ENCODE measurements at places on chromosomes 6 and 20.

- no peak for DNase-seq
Measured at GRCh38 chr6:16514249-16514648, 247.0 kb downstream of the ATXN1 start.

DNA sequence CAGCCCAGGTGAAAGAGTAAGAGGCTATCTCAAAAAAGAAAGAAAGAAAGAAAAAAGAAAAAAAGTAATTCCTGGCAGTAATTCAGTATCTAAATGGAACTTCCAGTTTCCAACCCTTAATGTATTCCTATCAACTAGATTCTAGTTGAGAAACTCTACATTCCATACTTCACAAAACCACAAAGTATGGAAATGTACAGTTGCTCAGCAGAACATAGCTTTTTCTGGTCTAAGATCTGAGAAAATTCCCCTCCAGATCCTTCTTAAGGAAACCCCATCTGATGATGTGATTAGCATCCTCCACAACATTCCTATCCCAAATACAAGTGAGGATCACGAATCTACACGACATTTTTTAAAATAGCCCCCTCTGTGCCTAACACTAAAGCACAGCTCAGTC is 3.6 kb downstream of the ARMH2 start:
- no peak for DNase-seq

- DNase-seq = no peak
Measured at GRCh38 chr6:20444786-20445271, 43.1 kb downstream of the E2F3 start.

DNA sequence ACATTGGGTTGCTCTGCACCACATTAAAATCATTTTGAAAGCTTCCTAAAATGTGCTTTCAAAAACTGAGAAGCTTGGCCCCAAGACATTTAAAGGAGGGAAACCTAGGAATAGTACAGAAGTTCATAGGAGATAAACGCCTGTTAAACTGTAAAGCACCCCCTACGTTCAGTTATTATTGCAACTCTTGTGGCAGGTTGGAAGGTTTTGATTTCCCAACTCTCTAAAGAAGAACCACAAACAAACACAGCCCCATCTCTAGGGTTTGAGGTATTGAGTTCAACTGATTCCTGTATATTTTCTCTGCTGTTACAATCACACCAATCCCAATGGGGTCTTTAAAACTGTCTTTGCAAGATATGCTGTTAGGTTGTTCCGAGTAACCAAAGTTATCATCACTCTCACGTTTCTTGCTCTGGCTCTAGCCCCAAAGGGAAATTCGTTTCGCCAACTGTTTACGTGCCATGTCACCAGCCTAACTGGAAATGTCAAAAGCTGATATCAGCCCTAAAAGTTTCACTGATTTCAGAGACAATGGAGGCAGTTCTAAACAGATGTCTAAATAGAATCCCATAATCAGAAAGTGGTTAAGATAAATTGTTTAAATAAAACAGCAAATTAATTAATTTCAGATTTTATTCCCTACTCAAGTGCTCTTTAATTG is 12.1 kb downstream of the TFAP2A start:
- DNase-seq = no peak

- DNase-seq = no peak
Measured at GRCh38 chr6:14540810-14541540, 423.4 kb downstream of the CD83 start.

DNA sequence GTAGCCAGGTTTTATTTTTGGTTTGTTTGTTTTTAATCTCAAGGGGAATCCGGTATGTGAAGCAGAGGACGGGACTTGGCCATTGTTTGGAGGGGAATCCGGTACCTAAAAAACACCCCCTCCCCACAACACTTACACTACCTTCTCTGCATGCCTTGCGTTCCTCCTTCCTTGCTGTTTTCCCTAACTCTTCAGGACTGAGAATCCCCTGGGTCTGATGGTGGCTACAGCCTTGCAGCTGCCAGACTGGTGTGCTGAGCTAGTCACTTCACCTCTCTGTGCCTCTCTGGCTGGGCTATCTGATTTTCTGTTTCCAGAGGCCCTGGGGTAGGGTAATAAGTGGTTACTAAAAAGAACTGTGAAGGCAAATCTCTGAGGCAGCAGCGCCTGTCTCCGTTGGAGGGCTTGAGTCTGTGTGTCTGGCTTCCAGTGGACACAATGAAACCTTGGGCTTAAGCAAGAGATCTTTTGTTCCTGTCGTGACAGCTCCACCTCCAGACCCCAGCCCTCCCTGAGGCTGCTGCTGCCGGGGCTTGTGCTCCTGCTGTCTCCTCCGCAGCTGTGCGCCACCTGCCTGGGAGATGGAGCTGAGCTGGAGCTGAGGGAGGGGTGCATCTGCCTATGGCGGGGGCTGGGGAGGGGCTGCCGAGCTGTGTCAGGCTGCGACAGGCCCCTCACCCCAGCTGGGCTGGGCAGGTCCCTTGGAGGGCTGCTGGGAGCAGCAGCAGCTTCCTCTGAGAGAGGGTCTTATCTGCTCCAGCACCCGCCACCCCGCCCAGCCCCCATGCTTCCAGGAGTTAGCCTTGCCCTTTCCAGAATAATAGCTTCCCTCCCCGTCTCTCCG is 65.8 kb upstream of the CCDC167 start:
- DNase-seq = no peak

DNA sequence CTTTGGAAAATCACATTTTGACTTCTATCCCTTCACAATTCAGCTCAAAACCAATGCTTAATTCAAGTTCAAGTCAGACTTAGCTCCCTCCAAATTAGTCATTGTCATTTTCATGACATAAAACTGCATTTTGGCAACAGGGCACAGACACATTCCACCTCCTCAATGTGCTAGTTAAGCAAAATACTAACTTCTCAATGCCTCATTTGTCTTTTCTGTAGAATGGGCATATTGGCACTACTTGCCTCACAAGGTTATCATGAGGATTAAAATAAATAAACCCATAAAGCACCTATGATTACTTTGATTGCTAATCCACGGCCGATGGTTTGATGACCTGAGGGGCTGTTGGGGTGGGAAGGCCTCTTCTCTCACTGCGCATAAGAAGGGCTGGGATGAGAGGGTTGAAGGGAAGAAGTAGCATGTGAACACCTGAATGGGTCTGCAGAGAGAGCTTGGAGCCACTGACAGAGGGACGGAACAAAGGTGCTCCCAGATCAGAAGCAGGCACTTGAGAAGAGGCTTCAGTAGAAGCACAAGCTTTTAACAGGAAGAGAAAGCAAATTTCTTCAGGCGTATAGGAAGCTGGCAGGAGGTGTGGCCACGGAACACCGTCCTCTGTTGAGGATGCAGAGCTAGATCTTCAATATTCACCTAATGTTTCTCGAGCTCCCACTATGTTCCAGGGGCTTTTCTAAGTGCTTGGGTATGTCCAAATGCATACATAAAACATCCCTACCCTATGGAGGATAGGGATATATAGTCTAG is 11.7 kb upstream of the TBC1D7 start:
- no peak for DNase-seq

- no peak for DNase-seq
Measured at GRCh38 chr6:164967102-164967501, 342.3 kb downstream of the C6orf118 start.

DNA sequence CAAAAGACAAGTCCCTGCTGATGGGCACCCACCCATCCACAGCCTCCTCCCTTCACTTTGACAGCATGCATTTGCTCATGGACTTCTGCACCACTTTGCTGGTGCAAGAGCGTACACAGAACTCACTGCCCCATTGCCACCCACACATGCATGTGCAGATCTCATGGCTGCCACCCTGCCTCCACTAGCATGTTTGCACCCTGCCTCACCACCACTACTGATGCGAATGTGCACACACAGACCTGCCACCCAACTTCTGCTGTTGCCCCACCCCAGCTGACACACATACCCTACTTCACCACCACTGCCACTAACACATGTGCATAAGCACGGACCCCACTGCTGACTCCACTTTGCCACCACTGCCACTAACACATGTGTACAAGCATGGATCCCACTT is 64.9 kb upstream of the EYS start:
- no peak for DNase-seq

DNA sequence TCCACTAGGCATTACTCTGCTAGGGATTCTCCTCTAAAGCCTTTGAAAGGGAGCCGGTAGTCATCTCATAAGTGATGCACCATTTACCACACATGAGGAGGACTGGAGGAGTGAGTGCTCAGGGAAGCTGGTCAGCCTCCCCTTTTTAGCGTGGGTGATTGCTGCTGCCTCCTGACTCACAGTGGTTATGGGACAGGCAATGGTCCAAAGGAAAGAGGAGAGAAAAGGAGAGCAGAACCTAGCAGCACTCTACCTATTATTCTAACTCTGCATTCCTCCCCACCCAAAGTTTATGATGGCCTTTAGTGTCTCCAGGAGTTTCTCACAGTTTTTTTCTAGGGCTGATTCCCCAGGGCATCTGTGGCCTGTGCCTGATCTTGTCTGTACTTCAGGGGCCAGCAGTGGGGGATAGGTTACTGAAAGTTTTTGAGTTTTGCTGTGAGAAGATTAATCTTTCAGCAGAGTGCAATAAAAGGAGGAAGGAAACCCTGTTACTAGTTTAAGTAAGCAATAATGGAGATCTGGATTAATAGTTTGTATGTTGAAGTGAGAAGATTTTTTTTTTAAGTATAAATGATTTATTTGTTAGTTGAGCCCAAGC is 36.4 kb upstream of the GCLC start:
- no peak for DNase-seq

DNA sequence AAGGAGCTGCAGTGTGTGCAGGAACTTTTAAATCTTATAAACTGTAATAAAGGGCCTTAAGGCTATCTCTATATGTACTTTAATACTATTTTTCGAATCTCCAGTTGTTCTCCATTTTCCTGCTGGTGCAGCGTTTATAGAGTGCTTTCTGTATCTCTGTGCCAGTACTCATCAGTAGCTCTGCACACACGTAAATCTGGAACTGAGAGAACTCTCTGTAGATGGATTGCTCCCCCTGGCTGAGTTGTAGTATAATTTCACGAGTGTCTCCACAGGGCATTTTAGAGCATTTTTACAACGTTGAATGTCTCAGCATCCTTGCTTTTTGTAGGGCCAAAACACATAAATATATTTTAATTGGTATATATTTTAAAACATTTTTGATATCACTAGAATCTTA is 256.5 kb downstream of the TRDN start:
- DNase-seq = peak; percentile 6

DNA sequence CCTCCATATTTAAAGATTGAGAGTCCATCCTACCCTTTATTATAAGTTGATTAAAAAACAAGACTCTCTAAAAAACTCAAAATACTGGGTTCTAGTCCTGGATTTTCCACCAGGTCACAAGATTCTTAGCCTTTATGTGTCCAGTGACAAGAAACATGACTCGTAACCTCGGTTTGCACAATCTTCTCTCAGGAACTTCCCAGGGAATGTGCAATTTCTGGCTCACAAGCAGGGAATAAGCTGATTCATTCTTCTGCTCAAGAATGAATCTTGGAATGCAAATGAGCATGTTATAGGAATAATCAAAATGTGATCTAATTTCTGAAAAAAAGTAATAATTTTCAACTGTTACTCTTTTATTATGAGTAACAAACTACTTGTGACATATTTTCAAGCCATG is 45.1 kb downstream of the OGFRL1 start:
- DNase-seq = peak; percentile 63

DNA sequence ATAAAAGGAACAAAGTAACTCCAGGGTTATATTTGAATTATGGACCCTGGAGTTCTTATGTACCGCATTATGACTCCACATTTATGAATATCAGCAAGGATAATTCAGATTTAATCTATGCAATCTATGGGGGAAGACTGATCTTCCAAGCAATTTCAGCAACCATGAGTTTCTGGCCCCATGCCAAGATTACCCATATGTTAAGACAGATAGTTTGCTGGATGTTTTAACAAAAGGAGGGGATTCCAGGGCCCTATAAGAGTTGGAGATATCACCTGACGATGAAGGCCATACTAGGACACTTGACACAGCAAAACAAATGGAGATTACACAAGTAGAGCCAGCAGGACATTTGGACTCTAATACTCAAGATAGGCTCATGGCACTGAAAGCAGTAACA is 45.9 kb upstream of the PLN start:
- DNase-seq = no peak

DNA sequence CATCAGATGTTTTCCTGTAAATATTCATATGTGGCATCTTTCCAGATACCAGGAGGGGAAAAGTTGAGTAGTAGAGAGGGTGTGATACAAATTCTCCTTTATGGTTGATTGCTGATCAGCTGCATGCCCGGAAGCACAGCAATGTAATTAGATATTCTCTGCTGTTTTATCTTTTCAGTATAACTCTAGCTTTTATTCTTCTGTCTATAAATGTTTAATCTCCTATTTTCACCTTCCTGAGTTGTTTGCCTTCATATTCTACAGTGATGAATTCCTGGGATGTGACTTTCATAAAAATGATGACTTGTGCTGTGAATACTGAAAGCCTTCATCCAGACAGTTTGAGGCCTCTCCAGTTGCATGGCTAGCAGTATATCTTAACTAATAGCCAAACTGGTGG is 53.7 kb downstream of the SH3BGRL2 start:
- DNase-seq = no peak

DNA sequence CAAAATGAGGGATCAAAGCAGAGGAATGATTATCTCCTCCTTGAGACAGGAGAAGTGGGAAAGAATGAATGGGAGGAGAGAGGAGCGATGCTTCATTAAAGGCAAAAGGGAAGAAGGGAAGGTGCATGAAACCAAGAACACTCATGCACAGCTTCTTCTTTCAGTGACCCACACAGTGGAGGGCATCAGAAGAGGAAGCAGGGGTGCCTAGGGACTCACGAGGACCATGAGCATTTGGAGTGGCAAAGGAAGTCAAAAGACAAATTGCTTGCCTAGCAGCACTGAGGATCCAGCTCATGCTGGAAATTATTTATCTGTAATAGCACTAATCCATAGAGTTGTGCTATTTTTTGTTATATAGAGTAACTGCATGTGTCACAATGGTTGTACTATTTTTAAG is 66.1 kb downstream of the SMLR1 start:
- no peak for DNase-seq

DNA sequence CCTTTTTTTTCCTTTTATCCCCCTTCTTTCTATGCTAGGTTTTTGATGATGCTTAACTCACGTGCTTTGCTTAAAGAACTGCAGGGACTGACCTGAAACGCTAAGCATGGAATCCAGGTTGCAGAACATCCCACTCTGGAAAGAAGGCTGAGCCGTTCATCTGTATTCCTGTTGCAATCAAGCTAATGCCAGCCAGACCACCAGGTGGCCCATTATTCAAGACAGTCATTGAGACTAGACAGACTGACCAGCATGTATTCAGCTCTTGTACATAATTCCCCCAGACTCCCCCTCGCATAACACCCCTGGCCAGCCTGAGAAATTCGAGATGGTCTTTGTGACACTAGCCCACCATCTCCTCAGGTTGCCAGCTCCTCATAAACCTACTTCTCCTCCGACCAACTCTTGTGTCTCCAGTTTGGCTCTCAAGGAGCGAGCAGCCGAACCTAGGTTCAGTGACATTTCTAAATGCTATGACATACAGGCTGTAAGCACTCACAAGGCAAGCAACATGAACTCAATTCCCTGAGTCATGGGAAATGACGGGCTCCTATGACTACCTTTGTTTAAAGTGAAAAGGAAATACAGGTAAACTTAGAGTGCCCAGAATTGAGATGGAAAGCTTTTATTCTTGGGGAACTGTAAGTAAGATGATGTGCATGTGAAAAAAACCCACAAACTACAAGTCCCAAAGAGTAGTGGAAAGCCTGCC is 309.3 kb upstream of the CDYL start:
- no peak for DNase-seq

Data from retinal pigment epithelial cell (primary cell).